CD4-positive, alpha-beta T cell treated with Interleukin-15 for 4 hours (primary cell): ENCODE measurements at places on chromosomes 2 and 18.
A peak's percentile ranks its signal among the peaks of the same experiment; 100 is the strongest.

DNA sequence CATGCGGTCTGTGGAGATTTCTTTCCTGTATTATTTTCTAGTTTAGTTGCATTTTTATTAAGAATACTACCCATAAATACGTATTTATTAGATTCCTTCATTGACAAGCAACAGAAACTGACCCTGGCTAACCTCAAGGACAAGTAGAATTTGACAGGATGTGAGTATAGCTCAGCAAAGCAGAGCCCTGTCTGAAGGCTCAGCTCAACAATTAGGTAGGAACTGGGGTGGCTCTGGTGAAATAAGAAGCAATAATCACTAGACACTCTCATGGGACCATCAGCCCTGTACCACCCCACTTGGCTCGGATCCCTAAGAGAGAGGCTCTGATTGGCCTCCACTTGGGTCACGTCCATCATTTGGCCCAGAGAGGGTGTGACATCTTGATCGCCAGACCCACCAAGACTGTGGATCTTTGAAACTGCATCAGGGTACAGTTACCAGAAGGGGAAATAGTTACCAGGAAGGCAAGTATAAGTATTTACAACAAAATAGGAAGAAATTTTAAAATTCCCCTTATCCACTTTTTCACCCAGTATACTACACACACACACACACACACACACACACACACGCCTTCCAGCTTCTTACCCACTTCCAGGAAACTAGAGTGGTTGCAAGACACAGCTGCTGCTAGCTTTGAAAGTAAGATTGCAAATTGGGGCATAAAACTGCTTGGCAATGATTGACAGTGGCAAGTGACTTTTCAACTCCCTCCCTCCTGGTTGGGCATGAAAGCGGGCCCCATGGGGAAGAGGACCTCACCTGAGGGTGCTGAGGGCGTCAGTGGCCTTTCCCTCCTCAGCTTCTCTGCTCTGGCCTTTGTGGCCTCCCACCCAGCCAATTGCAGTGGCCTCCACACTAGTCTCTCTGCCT, 41.8 kb downstream of the KCTD18 start:
- peak; percentile 43 for DNase-seq

GRCh38 chr2:5588601-5589000, 103.6 kb upstream of the SOX11 start:
- no peak for DNase-seq

DNA sequence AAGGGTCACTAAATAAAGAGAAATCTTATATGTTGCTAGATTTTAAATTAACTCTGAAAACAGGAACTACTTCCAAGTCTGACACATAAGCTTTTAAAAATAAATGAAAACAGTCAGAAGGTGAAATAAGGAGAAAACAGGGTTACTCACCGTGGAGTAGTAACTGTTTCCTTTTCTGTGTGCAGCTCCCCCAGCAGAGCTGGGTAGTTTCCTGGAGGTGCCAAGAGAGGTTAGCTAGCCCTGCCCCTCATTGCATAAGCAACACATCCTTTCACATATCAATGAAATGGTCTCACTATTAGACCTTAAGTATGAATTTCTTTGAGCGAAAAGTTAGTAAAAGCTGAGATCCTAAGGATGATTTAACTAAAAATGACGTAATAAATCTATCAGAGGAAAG, 54.0 kb upstream of the GPR75 start:
- DNase-seq, result peak; percentile 14

DNA sequence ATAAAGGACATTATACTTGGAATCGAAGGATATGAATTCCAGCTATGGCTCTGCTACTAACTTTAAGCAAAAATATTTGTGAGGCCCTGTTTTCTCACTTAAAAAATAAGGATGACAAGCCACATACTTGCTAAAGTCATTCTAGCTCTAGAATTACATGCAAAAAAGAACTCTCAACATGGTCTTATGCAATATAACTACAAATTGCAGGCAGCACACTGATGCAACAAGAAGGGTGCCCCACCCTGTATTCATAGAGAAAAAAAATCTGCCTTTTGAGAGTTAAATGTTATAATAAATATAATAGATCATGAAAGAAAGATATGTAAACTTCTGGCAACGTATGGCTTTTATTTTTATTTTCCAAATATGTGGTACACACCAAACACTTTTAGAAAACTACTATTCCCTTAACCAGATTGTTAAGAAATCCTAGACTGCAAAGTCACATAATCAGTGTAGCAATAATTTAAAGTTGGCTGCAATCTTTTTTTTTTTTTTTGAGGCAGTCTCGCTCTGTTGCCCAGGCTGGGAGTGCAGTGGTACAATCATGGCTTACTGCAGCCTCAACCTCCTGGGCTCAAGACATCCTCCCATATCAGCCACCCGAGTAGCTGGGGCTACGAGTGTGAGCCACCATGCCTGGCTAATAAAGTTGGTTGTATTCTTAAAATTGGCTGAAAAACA, 40.2 kb upstream of the WDSUB1 start:
- DNase-seq, result no peak

DNA sequence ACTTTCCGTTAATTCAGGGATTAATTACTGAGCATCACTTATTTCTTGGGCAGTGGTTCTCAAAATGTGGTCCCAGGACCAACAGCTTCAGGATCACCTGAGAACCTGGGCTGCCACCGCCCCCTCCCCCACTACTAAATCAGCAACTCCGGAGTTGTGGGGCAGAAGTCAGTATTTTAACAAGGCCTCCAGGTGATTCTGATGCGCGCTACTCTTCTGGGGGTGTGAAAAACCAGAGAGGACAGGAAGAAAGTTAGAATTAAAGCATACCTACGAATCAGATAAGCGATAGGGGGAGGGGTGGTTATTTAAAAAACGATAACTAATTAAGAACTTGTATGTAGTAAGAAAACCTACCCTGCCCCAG, 319 bp downstream of the ZSCAN30 start:
- no peak for DNase-seq
